Cortex of kidney (tissue), 1 donor: ENCODE measurements at places on chromosomes 1 and 21.

DNA sequence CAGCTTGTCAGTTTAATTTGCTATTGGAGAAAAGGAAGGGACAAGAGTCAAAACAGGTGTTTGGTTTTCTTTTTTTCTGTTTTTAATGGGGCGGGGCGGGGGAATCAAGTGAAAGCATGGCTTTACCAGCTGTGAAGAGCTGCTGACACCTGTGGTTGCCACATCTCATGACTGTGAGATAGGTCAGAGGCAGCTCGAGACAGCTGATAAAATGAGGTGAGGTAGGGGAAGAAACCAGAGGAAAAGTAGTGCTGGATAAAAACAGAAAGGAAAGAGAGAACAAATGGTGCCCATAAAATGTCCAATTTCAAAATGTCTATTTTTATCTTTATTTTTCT is 272.3 kb downstream of the NEGR1 start:
- DNase-seq, result no peak

- no peak for DNase-seq
Observed at GRCh38 chr1:5465281-5465711, 526.9 kb downstream of the NPHP4 start.

- no peak for DNase-seq
Observed at GRCh38 chr1:227938911-227939790, 8.6 kb downstream of the WNT9A start.

GRCh38 chr1:64906447-64906846 is 59.9 kb downstream of the JAK1 start:
- no peak for DNase-seq

GRCh38 chr1:234674218-234674815 is 64.3 kb upstream of the IRF2BP2 start:
- no peak for DNase-seq

GRCh38 chr1:66433611-66434010 is 100.3 kb upstream of the SGIP1 start:
- no peak for DNase-seq

DNA sequence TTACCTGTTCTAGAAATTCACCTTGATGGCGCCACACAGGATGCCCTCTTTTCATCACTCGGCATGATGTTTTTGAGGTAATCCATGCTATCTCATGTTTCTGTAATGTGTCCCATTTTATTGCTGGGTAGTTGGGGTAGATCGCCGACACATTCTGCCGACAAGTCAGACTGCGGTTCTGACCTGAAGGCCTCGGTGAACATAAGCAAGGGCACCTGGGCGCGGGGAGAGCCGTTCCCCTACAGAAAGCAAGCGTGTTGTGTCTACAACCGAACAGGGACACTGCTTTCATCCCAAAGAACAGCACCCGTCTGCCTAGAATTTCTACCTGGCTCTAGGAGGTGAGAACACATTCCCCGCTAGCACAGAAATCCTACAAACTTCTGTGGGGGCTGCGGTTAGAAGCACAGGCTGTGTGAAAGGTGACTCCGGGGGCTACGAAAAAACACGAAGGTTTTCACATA is 149.2 kb downstream of the PPIAL4G start:
- no peak for DNase-seq

DNA sequence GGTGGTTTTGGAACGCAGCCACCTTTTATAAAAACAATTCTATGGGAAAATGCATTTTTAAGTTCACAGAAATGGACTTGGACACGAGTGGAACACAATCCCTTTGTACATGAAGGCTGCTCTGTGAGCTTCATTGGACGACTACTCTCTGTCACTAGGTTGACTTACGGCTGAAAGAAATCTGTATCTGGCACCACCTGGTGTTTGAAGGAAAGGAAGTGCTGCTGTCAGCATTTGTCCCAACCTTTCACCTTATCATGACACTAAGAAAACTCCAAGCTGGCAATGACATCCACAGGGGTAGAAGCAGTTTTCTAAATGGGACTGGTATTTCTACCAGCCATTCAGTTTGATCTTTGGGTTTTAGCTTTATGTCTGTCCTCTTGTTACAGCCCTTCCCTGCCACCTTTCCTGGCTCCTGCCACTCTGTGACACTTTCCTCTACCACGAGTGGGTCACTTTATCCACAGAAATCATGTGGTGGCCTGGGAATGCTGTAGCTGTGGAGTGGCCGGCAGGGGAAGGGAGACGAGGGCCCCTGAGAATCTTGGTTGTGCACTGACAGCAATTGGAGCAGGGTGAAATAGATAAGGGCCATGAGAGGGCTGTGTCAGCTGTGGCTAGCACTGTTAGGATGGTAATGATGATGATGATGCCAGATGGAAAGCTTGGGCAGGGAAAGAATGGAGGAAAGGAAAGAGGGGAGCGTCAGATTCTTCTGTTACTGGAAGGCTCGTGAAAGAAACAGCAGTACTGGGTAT is 85.2 kb downstream of the TBX19 start:
- no peak for DNase-seq

- no peak for DNase-seq
Observed at GRCh38 chr1:162324396-162324795, 52.3 kb downstream of the SPATA46 start.

- no peak for DNase-seq
Observed at GRCh38 chr21:42685036-42685435, 31.6 kb downstream of the PDE9A start.

GRCh38 chr1:208562151-208562960 is 318.2 kb upstream of the PLXNA2 start:
- no peak for DNase-seq

GRCh38 chr1:228405979-228406228 is 731 bp downstream of the TRIM11 start:
- no peak for DNase-seq

GRCh38 chr1:51445351-51446090 is 73.5 kb downstream of the EPS15 start:
- DNase-seq, result no peak

DNA sequence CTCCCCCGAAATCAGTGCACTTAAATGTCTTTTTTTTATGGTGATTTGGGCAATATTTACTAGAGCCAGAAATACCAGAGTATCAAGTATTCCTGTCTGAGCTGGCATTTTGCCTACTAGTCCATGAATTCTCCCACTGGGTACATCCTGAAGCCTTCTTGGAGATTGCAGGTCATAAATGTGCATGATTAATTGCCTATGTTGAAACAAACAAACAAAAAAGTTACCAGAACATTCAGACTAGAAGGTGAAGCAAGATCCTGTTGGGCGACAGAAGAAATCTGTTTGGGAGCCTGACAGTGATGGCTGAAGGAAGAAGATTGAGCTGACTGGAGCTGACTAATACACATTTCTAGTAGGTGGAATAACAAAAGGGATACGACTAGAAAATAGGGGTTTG is 127.4 kb upstream of the NRIP1 start:
- no peak for DNase-seq

DNA sequence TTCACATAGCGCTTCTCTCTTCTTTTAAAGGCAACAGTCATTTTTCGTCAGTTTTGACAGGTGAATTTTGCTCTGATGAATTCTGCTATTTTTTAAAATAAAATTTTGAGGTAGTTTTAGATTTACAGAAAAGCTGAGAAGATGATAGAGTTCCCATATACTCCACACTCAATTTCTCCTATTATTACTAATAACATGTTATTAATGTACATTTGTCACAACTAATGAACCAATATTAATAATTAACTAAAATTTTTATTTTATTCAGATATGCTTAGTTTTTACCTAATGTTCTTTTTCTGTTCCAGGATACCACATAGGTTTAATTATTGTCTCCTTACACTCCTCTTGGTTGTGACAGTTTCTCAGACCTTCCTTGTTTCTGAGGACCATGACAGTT is 197.0 kb downstream of the ZC3H11B start:
- DNase-seq, result no peak

GRCh38 chr1:67941746-67942145 is 108.5 kb upstream of the GNG12 start:
- no peak for DNase-seq

DNA sequence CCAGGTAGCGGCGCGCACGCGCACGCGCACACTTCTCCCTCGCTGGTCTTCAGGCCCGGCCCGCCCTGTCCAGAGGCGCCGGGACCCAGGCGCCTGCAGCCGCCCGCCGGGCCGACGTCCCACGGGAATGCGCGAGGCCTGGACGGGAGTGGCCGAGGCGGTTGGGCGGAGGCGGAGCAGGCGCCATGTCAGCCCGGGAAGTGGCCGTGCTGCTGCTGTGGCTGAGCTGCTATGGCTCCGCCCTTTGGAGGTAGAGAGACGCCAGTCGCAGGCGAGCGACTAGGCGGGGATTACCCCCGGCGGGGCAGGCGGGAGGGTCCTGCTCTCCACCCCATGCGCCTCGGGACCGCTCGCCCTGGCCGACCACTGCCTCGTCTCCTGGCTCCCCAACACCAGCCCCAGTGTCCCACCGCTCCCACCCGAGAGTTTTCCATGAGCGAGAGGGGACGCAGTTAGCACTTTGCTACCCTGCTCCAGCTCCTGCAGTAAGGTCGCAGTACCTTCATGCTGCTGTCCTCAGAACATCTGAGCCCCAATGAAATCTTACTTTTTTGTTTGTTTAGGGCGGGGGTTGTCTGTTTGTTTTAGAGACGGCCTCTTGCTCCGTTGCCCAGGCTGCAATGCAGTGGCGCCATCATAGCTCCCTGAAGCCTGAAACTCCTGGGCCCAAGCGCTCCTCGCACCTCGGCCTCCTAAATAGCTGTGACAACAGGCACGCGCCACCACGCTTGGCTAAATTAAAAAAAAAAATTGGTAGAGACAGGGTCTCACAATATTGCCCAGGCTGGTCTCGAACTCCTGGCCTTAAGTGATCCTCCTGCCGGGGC is at the start of gene CATSPERE:
Gene CATSPERE (plus strand): TSS at position 29 of the 827 bp plus-strand sequence. CDS start 157 bp downstream, at position 186.
- DNase-seq, result peak; percentile 30
